ENCODE measurements at places on chromosomes 1 and 21. TPM values are rescaled to one million over a fixed set of nuclear protein-coding genes. Genes with fewer than 3 reads are reported as not detected.

DNA sequence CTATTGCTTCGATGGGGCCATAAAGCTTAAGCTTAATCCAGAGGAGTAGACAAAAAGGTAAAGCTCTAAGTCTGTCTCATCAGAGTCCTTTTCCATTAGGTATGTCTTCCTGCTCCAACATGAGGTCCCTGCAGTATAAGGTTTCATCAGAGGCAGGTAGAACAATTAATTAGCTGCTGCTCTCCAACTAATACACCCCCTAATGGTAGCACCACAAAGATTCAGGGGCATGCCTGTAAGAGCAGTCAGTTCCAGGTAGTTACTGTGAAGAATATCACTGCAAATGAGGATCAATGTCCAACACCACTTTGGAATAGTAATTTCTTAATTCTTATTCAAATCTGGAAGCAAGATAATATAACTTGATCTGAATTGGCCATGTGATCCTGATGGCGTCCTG lies 160.3 kb upstream of the ESRRG start:
- no peak for DNase-seq

- no peak for DNase-seq
These were observed 292.1 kb upstream of the VAMP3 start for GRCh38 chr1:7478809-7479499.

DNA sequence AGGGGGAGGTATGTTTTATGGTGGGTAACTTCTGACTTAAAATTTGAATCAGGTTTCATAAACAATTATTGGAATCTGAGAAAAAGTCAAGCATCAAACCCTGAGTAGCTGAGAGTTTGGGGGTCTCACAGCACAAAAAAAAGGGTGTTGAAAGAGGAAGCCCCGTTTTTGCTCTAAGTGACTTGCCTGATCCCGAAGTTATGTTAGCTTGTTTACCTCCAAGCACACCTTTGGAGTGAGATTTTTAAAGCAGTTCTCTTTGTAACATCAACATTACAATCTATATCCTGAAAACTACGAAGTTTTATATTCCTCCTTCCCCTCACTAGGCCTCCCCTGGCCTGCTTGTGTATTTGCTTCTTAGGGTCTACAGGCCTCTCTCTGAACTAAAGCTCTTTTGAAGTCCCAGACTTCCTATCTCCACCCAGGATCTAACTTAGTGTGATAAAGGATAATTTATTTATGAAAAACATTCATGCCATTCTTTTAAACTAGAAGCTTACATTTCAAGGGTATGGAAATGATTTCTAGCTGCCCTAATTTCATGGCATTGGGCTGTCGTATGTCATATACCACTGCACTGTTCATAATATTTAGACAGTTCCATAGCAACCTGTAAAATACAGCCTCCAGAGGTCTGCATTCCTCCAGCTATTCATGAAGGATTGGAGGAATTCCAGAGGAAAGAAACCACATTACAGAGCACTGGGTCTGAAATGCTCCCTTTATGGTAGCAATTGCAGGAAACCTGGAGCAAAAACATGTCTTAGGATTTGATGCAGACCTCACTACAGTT lies 36.1 kb upstream of the RGS1 start:
- DNase-seq: no peak

DNA sequence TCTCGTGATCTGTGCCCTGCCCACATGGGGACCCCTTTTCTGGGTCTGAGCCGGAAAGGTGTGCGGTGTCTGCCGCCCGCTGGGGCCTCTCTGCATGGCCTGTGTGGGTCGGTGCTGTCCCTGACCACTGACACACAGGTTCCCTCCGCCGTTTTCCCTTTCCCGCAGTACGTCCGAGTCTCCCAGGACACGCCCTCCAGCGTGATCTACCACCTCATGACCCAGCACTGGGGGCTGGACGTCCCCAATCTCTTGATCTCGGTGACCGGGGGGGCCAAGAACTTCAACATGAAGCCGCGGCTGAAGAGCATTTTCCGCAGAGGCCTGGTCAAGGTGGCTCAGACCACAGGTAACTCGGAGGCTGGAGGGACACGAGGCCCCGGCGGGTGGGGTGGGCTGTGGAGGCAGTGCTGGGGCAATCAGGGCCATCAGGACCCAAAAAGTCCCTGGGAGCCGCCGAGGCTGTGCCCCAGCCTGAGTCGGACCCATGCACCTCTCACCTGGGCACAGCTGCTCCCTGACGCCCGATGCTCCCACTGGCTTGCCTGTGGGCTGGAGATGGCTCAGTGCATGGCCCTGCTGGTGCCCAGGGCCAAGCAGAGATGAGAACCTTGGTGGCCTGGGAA lies 13.3 kb downstream of the TRPM2 start:
- DNase-seq: no peak

Gene GPR37L1
- not detected for total RNA-seq

GRCh38 chr1:5664081-5664768 lies 328.0 kb downstream of the NPHP4 start:
- DNase-seq: no peak

Gene SYCP1
- total RNA-seq: 0.13 TPM

DNA sequence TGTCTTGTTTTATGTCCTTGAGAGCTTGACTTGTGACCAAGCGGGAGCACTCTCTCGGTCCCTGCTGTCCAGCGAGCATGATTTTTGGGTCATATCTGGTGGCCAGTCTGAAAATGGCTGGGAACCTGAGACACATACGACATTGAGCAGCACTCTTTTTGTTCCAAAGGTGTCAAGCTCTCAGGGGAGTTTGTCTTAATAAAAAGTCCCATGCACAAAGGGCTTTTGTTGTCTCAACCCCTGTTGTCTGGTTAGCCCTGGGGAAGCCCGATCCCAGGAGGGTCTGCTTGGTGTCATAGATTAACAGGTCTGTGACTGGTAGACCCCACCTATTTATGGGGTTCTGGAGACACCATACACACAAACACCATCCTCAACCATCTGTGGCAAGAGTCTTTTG lies 57.8 kb upstream of the KLHDC7A start:
- DNase-seq: no peak

DNA sequence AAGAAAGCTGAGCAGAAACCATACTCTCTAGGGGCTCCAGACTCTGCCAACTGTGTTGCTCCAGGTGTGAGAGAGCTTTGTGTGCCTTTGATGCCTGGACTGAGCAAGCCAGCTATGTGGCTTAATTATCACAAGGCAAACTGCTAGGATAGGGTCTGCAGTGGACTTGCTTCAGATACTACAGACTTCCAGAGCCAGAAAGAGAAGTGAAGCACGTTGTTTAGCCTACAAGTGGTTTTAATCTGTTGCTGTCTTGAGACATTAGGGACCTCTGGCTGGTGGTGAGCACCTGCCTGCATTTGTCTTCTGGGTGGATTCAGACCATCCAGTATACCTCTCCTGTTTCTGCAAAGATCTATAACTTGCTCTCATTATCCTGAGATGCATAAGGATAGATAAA lies 353.4 kb upstream of the PLXNA2 start:
- DNase-seq: no peak

DNA sequence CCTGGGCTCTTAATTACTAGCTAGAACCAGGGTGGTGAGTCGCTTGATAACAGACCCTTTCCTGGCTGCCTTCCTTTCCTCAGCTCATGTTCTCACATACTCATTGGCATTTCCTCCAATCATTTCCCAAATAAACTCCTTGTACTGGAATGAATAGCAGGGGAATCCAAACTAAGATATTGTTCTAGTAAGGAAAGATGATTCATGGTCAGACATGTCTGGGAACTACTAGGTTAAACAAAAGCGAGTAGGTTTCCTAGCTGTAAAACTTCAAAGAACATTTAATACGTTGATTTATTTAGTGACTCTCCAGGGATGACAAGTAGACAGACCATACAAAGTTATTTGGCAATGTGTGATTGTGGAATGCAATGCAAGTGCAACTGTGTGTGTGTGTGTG lies 121.2 kb upstream of the KCNJ6 start:
- DNase-seq: no peak

All from suprapubic skin (tissue), 4 donors.